Hematopoietic multipotent progenitor cell treated with erythropoietin and hydrocortisone succinate and interleukin-3 and kit ligand, for 15 days (in vitro differentiated cells): ENCODE measurements at places on chromosomes 16 and 17.

DNA sequence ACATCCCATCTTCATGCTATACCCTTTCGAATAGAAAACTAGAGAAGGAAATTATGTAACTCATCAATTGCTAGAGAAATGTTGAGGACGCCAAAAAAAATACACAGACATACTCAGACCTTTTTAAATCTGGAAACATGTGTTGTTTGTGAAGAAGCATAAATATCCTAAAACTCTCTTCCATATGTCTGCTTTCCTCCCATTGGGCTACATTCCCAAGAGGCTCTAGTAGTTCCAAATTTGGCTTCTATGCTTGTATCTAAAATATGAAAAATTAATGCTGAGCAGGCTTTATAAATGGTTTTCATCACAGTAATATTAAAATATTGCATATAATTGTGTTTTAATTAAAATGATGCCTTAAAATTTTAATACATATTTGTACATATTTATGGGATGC is 297.9 kb upstream of the PSMD7 start:
- no peak for DNase-seq

- DNase-seq = no peak
These were observed 11.3 kb downstream of the YPEL2 start for GRCh38 chr17:59342681-59343131.

DNA sequence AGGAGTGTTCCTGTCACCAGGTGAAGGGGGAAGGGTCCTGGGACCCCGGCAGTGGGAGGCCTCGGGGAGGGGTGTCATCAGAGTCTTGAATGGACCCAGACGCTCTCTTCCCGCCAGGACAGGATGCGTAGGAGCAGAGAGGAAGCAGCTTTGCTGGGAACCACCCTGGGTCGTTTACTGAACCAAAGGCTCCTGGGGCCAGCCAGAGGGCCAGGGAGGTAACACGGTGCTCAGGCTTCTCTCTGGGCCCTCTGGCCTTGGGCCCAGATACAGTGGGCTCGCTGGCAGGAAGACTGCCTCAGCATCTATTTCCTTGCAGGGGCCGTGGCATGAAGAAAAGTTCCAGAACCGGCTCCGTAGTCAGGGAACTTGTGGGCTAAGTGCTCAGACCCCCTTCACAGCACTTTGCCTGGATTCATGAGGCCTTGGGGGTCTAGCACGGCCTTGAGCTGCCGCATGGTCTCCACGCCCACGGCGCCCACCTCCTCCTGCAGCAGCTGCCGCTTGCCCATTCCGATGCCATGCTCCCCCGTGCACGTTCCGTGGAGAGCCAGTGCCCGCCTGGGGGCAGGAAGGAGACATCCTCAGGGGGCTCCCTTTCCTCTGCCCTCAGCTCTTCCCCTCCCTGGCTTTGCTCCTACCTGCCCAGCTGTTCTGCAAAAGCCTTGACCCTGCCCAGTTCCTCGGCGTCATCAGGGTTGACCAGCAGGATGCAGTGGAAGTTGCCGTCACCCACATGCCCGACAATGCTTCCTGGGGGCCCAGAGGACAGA is 4.4 kb downstream of the LDHD start:
- no peak for DNase-seq

GRCh38 chr16:57469917-57470470 is 7.5 kb downstream of the POLR2C start:
- no peak for DNase-seq

DNA sequence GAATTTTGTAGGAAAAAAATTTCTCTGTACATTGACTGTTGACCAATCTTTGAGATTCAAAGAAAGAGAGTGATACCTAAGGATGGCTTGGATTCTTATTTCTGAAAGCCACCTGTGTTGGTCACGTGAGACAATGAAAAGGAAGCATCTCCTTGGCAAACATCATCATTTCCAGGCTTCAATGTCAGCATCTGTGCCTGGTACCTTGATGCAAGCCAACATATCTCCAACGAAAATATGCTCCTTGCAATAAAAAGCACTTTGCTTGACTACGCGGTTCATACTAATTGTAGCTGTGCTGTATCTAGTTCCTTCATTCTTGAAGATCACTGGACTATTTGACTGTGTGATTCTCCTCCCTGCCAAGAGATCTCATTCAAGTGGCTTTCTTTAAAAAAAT is 503.4 kb upstream of the PSMD7 start:
- DNase-seq = no peak

DNA sequence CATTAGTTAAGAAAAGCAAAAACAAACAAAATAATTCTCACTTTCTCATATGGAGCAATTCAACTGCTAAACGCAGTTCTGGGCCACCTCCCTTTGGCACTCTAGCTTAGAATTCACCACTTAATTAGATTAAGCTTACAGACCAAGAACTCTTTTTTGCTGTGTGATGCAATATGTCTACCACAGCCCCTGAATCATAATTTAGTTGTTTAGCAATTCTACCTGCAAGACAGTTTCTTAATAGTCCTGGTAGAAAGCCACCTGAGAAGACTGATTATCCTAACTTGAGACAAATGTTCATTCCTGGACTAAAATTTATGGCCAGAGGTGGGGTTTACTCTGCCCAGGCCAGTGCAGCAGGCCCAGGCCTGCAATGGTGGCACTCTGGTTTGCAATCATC is 205.9 kb downstream of the HS3ST3A1 start:
- DNase-seq = no peak

DNA sequence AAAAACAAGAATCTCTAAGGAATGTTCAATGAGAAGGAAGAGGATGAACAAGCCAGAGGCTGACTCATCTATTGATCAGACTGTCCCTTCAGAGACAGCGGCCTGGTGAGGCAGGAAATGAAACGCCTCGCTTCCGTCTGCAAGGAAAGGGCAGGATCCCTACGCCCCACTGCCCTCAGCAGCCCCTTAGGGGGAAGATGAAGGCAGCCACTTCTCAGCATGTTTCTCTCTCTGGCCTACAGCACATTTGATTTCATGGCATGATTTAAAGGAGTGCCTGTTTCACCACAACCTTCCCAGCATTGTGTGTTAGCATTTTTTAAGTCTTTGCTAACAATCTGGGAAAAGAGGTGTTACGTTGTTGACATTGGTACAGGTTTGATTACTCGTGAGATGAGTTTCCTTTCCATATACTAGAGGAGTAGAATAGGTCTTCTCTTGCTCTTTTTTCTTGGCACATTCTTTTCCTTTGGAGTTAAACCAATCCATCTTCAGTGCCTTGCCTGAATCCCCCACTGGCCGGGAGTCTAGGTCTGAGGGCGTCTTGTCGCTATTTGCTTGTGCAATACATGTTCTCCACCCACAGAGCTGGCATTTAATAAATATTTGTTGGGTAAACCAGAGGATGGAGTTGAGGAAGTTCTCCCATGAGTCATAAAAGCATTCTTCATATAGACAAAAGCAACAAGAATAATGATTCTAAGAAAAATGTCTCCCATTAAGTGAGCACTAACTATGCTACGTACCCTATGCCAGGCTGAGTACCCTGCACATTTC is 47.4 kb downstream of the RBFOX3 start:
- DNase-seq = no peak

- no peak for DNase-seq
These were observed 4.2 kb upstream of the ALOX15 start for GRCh38 chr17:4645642-4646041.

- no peak for DNase-seq
These were observed 12.5 kb downstream of the SREBF1 start for GRCh38 chr17:17824119-17824782.

- no peak for DNase-seq
These were observed 459.7 kb downstream of the RBFOX1 start for GRCh38 chr16:7792346-7792745.

- DNase-seq = no peak
These were observed 14.9 kb downstream of the USP7 start for GRCh38 chr16:8948831-8949230.

DNA sequence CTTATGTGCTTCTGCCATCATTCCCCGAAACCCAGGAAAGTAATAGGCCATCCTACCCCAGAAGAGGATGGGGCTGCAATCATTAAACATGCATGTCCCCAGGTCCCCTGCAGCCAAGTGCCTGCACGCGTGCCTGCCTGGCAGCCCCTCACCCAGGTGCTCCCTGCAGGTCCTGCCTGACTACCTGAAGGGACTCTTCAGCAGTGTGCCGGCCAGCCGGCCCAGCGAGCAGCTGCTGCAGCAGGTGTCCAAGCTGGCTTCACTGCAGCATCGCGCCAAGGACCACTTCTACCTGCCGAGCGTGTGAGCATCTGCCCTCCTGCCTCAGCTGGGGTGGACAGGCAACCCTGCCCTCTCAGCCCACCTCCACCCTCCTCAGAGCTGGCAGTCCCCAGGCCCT is 16.2 kb upstream of the ALKBH5 start:
- DNase-seq = no peak

DNA sequence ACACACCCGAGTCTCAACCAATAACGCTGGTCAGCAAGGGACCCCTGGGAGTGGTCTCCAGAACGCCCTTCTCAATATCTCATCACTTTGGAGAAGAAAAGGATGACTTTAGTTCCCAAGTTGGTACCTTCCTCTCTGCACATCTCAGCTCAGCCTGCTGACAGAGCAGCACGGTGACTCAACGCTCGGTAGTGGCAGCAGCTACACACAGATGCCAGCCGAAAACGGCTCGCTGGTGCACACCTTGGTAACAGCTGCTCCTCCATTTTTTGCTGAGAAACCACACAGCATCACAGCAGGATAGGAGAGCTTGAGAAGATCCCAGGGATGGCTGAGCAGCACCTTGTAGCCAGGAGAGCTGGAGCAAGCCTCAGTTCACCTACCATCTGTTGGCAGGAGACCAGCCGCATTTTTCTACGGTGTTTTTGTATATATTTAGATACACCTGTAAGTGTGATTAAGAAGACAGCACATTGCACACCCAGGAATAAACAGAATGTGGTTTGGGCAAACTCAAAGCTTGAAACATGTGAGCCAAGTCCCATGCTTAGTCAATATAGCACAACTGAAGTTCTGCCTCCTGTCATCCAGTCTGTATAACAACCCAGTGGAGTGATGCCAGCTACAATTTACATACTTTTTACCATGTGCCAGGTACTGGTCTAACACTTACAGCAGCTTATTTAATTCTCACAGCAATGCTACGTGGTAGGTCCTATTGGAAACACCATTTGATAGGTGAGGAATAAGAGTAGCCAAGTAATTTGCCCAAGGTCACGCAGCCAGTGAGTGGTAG is 83.8 kb upstream of the ERCC4 start:
- no peak for DNase-seq

- no peak for DNase-seq
These were observed 2.1 kb downstream of the HIRIP3 start for GRCh38 chr16:29993191-29993902.

GRCh38 chr17:19284005-19284959 is 47.1 kb downstream of the EPN2 start:
- DNase-seq = no peak

- no peak for DNase-seq
These were observed 3.8 kb downstream of the CIITA start for GRCh38 chr16:10880594-10881452.

DNA sequence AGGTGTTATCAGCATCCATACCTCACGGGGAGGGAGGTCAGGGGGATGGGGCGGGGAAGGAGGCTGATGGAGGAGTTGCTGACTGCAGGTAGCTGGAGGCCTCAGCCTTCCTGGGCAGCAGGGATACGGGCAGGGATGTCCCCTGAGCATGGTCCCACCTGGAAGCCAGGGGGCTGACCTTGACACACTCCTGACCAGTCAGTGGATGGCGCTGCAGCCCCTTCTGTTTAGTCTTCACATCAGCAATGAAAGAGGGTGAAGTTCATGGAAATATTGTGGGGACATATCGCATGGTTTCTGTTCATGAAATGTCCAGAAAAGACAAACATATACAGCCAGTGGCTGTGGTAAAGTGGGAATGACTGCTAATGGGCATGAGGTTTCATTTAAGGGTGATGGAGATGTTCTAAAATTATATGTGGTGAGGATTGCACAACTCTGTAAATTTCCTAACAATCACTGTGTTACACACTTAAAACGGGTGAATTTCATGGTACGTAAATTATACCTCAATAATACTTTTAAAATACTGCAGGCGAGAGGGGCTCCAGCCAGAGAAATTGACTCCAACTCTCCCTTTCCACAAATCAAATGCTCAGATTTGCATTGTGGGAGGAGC is 489.6 kb downstream of the CDH13 start:
- DNase-seq = no peak

DNA sequence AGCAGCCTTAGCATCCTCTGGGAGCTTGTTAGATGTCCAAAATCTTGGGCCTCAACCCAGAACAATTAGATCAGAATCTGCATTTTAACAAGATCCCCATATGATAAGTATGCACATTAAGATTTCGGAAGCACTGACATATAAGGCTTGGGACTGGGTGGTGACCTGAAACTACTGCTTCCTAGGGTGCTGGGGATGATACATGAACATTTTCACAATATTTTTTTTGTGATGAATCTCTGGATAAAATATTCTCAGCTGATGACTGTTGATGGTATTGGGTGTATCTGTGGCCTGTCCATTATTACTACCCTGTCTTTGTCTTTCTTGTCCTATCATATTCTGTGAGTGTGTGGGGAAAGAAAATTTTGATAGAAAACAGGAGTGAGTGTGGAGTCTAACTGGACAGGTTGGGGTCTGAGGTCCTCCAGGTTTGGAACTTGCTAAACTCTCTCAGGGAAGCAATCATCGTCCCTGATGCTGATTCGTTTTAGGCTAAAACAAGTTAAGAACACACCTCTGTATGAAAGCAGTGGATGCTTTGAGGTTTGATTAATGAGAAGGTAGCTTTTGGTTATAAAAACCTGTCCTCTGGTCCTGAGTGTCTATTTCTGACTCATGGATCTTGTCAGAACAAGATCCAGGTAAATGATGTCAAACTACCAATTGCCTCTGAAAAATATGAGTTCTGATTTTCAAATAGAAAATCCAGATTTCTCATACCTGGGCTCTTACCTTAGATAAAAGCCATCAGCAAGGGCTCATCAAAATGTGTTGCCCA is 23.2 kb downstream of the KRT23 start:
- no peak for DNase-seq
